Activated CD8-positive, alpha-beta memory T cell treated with anti-CD3 and anti-CD28 coated beads for 4 hours (primary cell): ENCODE measurements at places on chromosomes 12 and 14.

- no peak for DNase-seq
These were observed 227.2 kb upstream of the TBX3 start for GRCh38 chr12:114911196-114911595.

GRCh38 chr12:70059373-70059772 lies 183.9 kb upstream of the CNOT2 start:
- no peak for DNase-seq

GRCh38 chr14:78005325-78005724 lies 164.8 kb upstream of the NRXN3 start:
- no peak for DNase-seq

DNA sequence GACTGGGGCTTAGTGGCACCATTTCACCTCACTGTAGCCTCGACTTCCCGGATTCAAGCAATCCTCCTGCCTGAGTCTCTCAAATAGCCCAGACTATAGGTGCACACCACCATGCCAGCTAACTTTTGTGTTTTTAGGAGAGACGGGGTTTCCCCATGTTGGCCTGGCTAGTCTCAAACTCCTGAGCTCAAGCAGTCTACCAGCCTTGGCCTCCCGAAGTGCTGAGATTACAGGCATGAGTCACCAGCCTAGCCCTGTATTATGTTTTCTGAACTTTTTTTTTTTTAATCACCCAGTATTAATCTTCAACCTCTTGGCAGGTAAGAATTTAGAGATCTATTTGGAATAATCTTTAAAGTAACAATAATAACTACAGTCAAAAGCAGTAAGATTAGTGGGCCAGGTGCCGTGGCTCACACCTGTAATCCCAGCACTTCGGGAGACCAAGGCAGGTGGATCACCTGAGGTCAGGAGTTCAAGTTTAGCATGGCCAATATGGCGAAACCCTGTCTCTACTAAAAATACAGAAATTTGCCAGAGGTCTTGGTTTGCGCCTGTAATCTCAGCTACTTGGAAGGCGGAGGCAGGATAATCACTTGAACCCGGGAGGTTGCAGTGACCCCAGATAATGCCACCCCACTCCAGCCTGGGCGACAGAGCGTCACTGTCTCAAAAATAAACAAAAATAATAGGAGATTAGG lies 8.6 kb downstream of the NANOG start:
- no peak for DNase-seq

- no peak for DNase-seq
These were observed 67.3 kb downstream of the SPTB start for GRCh38 chr14:64812412-64812811.

- no peak for DNase-seq
These were observed 481 bp downstream of the REC8 start for GRCh38 chr14:24172261-24172860.

GRCh38 chr12:47321436-47321835 lies 241.7 kb upstream of the AMIGO2 start:
- no peak for DNase-seq

- no peak for DNase-seq
These were observed 924.5 kb downstream of the AACS start for GRCh38 chr12:125989696-125990095.

- DNase-seq, result no peak
These were observed 133.8 kb upstream of the PMCH start for GRCh38 chr12:102331419-102331818.

DNA sequence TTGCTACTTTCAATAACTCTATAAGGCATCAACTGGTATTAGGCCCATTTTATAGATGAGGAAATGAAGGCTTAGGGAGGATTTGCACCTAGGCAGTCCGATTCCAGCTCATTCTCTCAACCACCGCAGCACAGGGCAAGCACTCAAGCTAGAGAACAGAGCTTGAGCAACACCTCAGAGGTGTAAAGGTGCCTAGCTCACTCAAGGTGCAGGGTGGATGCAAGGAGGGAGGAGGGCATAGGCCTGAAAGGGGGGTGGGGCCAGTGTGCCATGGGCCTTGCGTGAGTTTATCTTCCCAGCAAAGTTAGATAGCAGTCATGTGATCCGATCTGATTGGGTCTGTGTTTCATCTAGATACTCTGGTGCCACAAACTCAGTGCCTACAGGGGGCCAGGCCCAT lies 10.2 kb upstream of the EMP1 start:
- DNase-seq, result no peak

DNA sequence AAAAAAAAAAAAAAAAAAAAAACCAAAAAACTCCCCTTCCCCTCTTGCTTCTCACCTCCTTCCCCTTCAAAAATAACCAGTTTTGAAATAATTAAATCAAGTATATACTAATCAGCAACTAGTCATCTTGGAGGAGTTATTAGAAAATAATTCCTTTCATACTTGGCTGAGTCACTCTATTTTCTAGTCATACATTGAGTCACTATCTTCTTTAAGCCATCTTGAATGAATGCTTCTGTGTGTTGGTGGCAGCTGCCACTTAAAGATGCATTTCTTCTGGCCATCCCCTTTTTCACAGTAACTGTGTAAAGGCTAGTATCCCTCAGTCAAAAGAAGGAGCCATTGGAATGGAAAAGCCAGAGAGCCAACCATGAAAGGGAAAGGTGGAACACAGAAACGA lies 84.2 kb upstream of the TMEM263 start:
- no peak for DNase-seq

DNA sequence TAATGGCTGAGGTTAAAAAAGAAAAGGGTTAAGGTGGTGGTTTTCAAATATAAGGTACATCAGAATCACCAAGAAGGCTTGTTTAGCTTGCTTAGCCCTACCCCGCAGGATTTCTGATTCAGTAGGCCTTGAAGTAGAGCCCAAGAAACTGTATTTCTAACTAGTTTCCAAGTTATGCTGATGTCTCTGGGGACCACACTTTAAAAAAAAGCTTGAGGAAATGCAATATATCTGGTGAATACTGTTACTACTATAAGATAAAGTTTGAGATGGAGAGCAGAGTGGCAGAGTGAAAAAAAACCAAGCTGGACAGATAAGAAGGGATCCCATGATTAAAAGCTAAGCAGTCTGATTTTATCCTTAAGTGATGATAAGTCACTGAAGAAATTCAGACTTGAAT lies 18.3 kb upstream of the GXYLT1 start:
- DNase-seq, result no peak

DNA sequence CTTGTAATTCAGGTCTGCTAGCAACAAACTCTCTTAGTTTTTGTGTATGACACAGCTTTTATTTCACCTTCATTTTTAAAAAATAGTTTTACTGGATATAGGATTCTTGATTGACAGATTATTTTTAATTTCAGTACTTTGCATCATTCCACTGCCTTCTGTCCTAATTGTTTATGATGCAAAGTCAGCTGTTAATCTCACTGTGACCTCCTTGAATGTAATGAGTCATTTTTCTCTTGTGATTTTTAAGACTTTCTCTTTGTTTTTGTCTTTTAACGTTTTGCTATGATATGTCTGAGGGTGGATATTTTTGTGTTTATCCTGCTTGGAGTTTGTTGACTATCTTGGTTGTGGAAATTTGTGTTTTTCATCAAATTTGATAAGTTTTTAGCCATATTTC lies 126.3 kb upstream of the FBXO33 start:
- DNase-seq, result no peak

- no peak for DNase-seq
These were observed 112.5 kb downstream of the PRKD1 start for GRCh38 chr14:29815016-29815674.

DNA sequence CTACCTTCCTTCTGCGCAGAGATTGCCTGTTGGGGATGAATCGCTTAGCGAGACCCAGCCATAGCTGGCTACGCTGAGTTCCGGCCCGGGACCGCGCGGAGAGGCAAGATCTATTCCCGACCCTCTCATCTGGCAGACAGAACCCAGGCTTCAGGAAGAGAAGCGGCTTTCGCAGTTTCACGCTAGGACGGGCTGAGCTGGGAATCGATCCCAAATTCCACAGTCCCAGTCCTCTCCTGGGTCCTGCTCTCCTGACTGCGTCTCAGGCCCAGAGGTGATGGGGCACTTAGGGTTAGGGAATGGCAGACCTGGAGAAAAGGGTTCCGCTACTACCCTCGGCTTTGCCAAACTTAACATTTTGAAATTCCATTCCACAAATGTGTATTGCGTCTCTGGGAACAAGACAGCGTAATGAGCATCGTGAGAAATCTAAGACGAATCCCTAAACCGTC lies 2.8 kb downstream of the PTPN21 start:
- no peak for DNase-seq

DNA sequence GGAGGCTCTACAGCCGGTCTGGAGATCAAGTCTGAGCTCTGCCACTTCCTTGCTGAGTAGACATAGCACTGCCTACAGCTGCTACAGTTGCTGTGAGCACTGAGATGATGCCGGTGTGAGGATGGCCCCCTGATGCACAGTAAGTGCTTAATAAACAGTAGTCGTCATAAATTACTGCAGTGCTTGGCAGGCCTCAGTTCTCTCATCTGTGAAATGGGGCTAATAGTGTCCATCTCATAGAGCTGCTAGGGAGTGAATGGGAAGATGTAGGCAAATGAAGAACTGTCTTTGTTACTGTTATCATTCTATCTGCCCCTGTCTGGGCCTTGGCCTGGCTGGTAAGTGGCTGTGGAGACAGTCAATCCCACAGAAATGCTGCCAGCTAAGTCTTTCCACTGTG lies 124.3 kb downstream of the RBM19 start:
- no peak for DNase-seq

DNA sequence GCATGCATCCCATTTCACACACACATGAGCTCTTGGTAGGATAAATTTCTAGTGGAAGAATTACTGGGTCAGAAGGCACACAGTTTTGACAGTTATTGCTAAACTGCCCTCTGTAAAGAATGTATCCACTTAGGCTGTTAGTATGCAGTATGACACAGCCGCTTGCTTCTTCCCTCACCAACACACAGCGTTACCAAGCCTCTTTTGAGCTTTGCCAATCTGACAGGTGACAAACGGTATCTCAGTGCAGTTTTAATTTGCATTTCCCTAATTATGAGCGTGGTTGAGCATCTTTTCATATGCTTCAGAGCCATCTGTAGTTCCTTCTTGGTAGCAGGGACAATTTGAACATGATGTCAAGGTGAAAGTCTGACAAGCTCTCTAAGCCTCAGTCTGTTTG lies 42.9 kb downstream of the HRK start:
- DNase-seq, result no peak

GRCh38 chr12:117119592-117120198 lies 20.5 kb upstream of the TESC start:
- no peak for DNase-seq

- no peak for DNase-seq
These were observed 240.9 kb downstream of the TMEM121 start for GRCh38 chr14:105767315-105767714.

DNA sequence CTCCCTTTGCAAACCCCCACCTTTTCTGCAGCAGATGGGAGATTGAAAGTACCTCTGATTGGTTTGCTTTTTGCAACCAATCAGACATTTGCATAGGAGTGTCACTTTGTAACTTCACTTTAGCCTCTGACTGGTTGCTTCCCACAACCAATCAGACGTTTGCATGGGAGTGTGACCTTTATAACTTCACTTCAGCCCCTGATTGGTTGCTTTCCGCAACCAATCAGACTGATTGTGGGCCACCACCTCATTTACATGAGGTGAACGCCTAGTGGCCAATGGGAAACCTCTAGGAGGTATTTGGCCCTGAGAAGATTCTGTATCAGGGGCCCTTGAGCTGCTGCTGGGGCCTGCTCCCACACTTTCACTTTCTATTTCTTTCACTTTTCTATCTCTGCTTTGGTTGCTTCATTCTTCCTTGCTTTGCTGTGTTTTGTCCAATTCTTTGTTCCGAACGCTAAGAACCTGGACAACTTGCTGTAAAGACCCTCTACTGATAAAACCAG lies 106.0 kb upstream of the PRICKLE1 start:
- no peak for DNase-seq

- DNase-seq, result no peak
These were observed 9.1 kb upstream of the KIF21A start for GRCh38 chr12:39451977-39452376.

- no peak for DNase-seq
These were observed 1.2 kb downstream of the ATF7 start for GRCh38 chr12:53624956-53625355.

- no peak for DNase-seq
These were observed 7.0 kb downstream of the CKAP4 start for GRCh38 chr12:106240821-106241220.

DNA sequence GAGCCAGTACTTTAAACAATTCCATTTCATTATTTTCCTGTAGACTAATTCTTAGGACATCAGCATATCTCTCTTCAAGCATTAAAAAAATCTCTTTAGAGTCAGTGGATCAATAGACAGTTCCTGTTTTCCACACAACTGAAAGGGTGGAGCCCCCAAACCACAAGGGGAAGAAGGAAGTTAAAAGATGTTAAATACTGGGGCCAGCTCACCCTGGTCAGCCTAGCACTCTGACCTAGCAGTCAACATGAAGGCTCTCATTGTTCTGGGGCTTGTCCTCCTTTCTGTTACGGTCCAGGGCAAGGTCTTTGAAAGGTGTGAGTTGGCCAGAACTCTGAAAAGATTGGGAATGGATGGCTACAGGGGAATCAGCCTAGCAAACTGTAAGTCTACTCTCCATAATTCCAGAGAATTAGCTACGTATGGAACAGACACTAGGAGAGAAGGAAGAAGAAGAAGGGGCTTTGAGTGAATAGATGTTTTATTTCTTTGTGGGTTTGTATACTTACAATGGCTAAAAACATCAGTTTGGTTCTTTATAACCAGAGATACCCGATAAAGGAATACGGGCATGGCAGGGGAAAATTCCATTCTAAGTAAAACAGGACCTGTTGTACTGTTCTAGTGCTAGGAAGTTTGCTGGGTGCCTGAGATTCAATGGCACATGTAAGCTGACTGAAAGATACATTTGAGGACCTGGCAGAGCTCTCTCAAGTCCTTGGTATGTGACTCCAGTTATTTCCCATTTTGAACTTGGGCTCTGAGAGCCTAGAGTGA lies at the start of gene LYZ:
Gene LYZ (plus strand): TSS at position 220 of the 777 bp plus-strand sequence. CDS start 28 bp downstream, at position 248.
- DNase-seq, result no peak

DNA sequence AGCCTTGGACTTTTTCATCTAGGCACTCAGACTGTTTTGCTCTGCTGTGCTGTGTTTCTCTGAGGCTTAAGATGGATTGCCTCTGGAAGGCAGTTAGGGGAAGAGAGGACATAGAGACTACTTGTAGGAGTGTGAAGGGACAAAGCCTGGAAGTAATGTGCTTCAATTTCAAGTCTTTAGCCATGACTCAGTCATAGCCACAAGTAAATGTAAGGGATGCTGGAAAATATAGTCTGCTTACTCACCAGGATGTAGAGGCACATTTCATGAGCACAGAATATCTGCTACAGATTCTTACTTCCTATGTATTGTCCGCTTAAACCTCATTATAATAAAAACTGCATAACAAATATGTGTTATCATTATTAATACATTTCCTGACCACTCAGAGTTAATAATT lies 794.3 kb upstream of the NOVA1 start:
- no peak for DNase-seq

DNA sequence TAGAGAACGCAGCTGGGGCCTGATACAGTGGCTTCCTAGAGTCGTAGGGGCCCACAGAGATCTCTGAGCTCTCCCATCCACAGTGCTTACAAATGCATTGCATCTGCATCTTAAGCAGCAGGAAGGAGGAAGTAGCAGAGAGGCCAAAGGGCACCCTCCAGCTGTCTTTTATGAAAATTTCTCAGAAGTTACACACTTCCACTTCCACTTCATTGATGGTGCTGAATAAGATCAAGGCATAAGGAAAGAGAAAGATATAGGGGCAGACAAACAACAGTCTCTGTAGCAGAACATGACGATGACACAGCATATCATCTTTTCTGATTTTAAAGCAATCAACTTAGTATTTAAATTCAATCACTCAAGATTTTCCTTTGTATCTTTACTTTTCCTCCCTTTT lies 51.6 kb upstream of the ABCC9 start:
- DNase-seq, result no peak

- no peak for DNase-seq
These were observed 3.2 kb downstream of the PLXNC1 start for GRCh38 chr12:94151582-94151981.

- DNase-seq, result no peak
These were observed 752 bp downstream of the PRICKLE1 start for GRCh38 chr12:42588524-42589464.
